ENCODE measurements at places on chromosomes 5 and 9.

DNA sequence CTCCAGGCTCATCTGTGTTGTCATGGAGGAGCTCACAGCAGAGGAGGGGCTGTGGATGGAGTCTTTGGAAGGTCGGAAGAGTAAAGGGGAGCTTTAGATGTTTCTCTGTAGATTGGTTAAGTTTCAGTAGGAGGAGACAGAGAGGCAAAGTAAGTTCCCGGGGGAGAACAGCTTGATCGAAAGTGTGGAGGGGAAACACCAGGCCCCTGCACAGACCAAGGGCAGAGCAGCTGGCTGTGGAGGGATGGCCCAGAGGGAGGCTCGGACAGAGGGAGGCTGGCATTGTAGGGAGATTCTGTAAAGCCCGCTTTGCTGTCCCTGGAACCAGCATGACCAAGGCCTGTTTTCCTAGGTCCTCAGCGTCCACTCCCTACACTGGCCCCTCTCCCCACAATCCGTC is 5.3 kb upstream of the OR2V2 start:
- DNase-seq: no peak

DNA sequence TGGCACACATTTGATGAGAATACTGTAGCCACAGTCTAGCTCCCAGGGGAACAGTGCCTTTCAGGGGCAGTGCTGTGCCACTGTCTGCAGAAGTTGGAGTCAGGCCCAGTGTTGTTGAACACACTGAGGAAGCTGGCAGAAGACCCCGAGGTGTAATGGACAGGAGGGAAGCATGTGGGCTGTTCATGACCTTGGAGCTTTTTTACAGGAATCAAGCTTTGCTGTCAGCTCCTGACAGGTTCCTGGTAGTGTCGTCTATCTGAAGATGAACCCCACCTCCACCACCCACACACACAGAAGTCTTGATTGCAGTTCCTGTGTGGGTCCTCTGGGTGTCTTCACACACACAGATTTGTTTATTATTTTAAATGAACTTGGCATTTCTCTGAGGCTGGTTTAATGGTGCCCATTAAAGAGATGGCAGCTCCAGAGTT is 40.3 kb upstream of the TNFAIP8 start:
- peak; percentile 20 for DNase-seq

DNA sequence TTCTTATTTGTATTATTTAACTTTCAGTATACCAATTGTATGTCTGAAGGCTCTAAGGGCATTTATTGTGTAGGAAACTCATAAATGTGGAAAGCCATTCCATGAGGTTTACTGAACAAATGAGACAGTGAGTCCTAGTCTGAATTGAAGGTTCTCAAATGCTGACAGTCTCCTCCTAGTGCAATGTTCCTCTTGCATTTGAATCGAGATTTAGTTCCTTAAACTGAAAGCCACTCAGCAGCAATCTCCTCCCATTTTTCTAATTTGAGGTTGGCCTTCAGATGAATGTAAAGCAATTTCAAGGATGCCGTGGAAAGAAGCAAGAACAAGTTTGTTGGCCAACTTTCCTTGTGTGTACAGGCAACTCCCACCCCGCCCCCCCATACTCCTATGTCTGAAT is 493.2 kb upstream of the KLF4 start:
- DNase-seq: no peak

GRCh38 chr9:311841-312240 is 97.2 kb downstream of the DOCK8 start:
- no peak for DNase-seq

- no peak for DNase-seq
These were observed 28.9 kb downstream of the HABP4 start for GRCh38 chr9:96478829-96479371.

GRCh38 chr9:19781240-19781639 is 7.6 kb downstream of the SLC24A2 start:
- no peak for DNase-seq

GRCh38 chr5:126253406-126253805 is 169.8 kb upstream of the GRAMD2B start:
- no peak for DNase-seq

DNA sequence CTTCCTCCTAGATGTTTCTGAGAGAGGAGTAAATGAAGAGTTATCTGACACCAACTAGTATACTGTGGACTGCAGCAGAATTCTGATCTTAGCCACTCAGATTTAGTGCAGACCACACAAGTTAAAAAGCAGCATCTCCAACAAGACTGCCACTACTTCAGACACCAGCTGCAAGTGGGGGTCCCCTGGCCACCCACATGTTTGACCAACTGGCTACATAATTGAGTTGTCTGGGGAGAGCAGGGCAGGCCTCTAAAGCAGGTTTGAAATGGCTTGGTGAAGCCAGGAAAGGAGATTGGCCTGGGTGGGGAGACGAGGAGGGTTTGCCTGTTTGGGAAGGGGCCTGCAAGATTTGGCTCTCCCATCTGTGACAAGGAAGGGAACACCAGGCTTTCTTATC is 40.5 kb upstream of the FAM81B start:
- DNase-seq: no peak

DNA sequence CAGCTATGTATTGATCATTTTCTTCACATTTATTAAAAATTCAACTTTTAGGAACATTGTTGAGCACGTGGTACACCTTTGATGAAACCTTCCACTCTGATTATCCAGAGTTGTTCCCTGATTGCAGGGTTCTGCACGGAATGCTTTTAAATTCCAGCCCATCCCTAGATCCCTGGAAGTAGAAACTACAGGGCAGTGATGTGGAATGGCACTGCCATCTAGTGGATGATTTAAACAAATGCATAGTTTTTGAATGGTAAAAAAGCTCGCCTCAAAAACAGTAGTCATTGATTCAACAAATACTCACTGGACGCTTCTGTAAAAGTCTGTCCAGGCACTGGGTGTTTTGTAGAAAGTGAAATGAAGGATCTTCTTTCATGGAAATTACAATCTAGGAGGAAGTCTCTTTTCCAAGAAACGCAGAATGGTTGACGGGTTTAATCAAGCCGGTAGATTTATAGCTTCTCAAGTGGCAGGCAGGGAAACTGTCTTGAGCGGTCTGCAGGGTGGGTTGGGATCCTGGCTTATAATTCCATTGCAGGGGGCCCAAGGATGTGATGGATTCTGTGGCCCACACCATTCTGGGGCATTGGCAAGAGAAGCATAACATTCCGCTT is 118.4 kb downstream of the ARHGAP26 start:
- DNase-seq: no peak

DNA sequence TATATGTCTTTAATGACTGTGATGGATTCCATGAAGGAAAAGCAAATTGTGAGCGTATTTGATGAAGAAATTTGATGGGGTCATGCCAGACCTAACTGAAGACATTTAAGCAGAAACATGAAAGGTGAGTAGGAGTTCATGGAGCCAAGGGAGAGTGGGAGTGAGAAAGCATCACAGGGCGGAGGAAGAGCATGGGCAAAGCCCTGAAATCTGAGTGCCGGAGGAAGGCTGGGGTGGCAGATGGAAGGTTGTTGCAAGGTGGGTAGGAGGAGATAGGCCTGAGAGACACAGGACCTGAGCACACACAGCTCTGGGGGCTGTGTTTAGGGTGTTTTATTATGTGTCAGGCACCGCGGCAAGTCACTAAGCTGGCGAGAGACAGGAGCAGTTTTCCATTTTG is 100.3 kb upstream of the SPOCK1 start:
- DNase-seq: no peak

GRCh38 chr5:33441241-33442177 is 744 bp downstream of the TARS1 start:
- no peak for DNase-seq

DNA sequence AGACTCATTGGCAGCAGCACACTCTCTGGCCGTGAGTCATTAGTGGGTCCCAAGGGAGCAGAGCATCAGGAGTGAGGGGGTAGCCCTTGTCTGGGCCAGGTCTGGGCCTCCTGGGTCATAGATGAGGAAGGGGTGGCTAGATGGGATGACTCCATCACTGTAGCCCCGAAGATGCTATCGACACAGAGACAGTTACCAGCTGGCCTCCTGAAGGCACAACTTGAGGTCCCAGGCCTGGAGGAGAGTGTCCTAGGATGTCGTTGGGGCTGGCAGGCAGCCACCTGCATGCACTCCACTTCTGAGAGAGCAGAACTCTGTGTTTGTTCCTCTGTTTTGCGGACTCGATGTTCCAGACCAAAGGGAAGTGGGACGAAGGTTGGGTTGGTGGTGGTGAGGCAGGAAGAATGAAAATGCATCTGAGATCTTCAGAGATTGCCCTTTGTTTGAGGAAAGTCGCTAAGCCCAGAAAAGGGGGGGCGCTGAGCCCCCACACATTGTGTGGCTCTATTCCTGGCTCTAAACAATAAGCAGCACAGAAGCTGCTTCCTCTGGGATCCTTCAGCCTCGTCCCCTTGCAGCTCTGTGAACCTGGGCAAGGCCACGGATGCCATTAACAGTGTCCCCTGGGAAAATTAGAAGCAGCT is 4.7 kb downstream of the BTNL9 start:
- no peak for DNase-seq

DNA sequence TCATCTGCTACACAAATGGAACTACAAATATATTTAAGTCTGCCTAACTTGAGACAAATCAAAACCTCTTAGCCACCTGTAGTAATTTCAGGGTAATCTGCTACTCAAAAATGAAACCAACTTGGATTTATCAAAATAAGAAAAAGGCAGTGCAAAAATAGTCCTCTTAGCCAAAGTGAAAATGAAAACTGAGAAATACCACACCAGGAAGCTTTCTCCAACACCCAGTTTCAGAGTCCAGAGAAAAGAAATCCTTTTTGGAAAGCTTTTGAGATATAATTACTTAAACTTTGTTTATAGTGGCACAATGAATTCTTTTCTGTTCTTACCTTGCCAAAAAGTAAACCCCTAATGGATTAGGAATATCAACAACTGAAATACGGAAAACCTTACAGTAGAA is 990.4 kb downstream of the EFNA5 start:
- no peak for DNase-seq

GRCh38 chr5:39422036-39422606 is 2.7 kb downstream of the DAB2 start:
- no peak for DNase-seq

GRCh38 chr5:160957312-160957861 is 105.4 kb upstream of the ATP10B start:
- DNase-seq: no peak

- DNase-seq: no peak
These were observed 39.6 kb upstream of the SAP30L start for GRCh38 chr5:154406231-154406630.

- no peak for DNase-seq
These were observed 447.8 kb upstream of the CD180 start for GRCh38 chr5:67644221-67644920.

GRCh38 chr9:88922091-88922490 is 69.2 kb upstream of the S1PR3 start:
- DNase-seq: no peak

DNA sequence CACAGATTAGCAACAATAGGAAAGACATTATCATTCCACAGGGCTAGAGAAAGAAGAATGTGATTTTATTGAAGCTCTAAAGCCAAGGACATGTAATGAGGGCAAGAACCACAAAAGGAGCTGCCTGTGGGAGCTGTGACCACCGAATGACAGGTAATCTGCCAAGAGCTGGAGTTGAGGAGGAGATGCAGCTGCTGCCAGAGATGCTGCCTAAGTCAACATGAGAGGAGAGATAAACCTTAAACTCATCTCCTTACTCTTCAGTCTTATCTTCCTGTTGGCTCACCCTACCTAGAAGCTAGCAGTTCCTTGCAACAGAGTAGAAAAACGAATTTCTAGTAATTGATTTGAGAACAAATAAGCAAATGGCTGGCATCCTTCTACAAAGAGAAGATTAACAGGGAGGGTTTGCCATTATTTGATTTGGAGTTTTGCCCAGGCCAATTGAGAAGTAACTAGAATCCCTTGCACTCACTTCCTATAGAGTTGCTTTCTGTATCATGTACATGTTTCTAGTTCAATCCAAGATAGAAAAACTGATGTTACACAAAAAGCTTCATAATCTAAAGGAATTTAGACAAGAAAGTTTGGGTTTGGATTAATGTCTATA is 539.2 kb downstream of the TLE1 start:
- DNase-seq: no peak
